Left lobe of liver (tissue), 2 donors: ENCODE measurements at places on chromosomes 7 and 10. TPM values are rescaled to one million over a fixed set of nuclear protein-coding genes. Genes with fewer than 3 reads are reported as not detected.

The TMEM196 gene
- total RNA-seq, result not detected

GRCh38 chr7:81846398-81846797 lies 76.6 kb upstream of the HGF start:
- DNase-seq, result no peak

The SPOCK2 gene
- total RNA-seq, result 1.6 TPM

The KDM7A gene
- 4.2 TPM for total RNA-seq

The ADCY1 gene
- total RNA-seq, result 12.8 TPM

The DIP2C gene
- 13.9 TPM for total RNA-seq

The SMKR1 gene
- not detected for total RNA-seq

DNA sequence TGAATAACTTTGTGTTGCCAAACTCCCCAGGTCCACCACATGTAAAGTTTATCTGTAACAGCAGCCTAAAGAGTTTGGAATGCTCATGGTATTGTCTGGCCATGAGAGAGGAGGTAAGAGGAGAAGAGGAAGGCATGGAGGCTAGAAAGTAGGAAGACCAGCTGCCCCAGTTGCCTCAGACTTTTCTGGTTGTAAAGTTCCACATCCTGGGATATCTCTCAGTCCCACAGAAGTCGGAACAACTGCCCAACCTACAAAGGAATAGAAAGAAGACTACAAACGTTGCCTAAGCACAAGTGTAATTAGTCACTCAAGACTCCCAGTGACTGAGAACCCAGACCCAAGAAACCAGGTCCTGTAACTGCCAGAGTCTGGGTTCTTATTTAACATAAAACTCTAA lies 47.3 kb downstream of the CREB3L2 start:
- no peak for DNase-seq

GRCh38 chr10:22231260-22231659 lies 13.4 kb upstream of the EBLN1 start:
- no peak for DNase-seq

DNA sequence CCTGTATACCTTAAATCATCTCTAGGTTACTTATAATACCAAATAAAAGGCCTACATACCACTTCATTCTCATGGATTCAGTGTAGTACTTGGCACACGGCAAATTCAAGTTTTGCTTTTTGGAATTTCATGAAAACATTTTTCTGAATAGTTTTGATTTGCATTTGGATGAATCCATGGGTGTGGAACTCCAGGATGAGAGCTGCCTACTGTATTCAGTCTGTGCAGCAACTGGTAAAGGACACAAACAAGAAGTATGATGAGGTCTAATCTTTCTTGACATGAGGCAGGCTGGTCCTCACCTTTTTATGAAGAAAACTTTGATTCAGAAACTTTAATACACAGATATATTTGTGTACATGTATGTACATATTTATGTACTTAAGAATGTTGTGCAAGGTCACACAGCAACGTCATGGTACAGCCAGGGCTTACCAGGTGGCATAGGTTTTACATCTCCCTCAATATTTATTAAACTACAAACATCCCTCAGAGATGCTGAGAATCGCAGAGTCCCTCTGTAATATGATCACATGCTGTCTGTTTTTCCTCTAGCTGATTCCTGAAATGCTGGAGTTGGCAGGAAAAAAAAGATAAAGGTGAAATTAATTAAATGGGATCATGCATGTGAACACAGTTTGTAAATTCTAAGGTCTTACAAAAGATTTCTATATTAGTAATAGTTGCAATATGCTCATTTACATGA lies 239.6 kb downstream of the PRKG1 start:
- DNase-seq, result no peak

The FAM25A gene
- not detected for total RNA-seq

GRCh38 chr7:7768977-7769709 lies 50.7 kb upstream of the RPA3 start:
- no peak for DNase-seq

The BMPER gene
- total RNA-seq, result 6.9 TPM

DNA sequence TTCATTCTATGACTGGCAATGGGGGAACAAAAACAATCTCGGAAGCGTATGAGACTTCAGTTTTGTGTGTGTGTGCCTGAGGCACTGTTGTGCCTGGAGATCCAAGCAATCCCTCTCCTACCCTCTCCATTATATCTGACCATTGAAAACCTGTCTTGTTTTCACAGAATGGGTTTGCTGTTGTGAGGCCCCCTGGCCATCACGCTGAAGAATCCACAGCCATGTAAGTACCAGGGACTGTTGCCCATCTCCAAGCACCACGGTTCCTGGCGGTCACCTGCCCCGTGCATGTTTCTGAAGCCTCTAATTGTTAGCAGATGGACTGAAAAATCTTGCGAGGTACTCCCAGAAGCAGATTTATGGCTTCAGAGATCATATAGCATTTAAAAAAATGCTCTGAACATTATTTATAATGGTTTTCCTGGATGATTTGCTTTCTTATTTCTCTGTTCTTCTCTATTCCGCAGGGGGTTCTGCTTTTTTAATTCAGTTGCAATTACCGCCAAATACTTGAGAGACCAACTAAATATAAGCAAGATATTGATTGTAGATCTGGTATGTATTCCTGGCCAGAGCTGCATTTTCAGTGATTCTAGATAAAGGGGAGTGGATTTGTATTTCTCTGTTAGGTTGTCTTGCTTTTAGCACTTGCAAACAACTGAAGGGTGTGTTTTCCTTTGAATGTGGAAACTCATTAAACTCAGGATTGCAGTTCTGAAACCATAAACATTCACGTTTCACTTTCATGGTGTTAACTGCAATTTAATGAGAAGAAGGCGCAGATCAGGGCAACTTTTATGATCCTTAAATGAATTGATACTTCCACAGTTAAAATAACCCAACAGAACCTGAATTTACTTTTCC lies 288.2 kb downstream of the TWIST1 start:
- DNase-seq, result no peak

DNA sequence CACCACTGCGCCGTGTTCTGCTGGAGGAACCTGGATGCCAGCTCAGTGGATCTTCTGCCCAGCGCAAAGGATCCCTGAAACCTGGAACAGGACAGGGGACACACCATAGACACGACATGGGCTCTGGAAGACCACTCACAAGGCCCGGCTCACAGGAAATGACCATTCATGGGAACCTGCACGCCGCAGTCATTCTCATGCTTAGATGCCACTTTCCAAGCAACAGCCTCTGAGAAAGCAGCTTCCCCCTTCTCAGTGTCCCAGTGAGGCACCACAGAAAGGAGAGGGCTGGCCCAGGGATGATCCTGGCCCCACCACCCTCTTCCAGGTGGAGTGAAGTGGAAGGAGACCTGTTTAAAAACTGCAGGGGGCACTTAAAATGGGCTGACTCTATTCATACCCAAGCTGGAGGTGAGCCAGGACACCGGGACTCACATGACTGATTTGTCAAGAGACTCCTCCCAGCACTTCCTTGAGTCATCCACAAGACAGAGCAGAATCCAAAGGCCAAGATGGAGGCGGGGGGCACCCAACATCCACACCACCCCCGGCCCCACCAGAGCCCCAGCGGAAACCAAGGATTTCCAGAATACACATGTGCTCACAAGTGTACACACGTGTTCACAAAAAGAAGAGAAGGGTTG lies 11.2 kb downstream of the CTBP2 start:
- no peak for DNase-seq

DNA sequence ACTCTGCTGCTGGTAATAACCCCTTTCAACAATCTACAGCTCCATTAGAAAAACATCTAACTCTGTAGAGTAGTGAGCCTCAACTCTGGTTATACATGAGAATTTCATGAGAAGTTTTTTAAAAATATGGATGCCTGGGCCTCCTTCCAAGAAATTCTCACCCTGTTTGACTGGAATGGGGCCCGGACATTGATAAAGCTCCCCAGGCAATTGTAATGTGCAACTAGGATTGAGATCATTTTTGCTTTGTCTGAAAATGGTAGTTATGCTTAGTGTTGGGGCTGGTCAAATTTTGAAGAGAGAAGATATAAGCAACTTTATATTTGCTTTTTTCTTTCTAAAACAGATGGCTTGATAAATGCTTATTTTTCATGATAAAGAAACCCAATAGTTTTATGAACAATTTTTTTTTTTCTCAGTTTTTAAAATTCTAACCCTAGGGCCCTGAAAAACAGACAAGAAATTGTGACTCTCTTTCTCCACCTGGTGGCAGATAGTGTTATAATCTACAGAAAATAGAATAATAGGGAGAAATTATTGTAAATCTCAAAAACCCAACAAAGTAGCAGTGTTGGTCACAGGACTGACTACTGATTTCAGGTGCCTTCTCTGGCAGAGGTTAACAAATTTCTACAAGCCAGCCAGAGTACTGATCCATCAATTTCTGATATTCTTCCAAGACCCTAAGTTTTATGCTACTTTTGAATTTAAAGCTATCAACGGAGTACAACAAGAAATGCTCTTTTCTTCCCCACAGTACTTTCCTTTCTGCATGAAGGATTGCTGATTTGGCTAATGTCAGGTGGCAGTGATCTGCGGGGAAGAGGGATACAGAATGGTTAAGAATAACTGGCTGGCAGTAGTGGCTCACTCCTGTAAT lies 174.8 kb downstream of the DKK1 start:
- no peak for DNase-seq

The OR2A5 gene
- not detected for total RNA-seq

DNA sequence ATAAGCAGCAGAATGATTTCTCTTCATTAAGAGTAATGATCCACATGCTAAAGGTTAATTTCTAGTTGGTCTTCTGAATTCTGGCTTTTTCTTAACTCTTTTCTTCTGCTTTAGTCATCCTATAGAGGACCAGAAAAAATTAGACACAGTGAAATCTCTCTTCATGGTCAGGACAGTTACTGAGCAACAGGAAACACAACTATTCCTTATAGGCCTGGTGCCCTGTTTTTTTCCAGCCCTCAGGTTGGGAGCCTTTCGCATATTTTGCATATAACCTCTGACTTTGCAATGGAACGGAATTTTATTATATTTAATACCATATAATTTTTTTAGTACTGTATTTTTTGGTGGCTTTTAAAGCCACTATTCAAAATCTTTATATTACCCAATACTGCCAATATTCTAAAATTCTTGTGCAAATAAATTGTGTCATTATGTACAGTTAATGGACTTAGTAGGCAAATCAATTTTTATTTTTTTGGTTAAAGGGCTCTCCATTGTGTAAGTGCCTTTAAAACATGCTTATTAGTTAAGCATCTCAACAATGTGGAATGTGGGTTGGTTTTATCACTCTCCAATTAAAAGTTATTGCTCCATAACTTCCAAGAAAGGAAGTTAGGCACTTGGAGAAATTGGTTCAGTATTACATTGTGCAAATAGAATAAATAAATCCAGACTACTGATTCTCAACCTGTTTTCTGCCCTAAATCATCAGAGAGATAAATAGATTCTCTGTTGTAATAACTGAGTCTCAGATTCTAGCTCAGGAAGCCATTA lies 22.5 kb downstream of the ARL4A start:
- no peak for DNase-seq

GRCh38 chr10:24277771-24278170 lies 68.8 kb downstream of the KIAA1217 start:
- no peak for DNase-seq

The MBL2 gene
- 108 TPM for total RNA-seq

DNA sequence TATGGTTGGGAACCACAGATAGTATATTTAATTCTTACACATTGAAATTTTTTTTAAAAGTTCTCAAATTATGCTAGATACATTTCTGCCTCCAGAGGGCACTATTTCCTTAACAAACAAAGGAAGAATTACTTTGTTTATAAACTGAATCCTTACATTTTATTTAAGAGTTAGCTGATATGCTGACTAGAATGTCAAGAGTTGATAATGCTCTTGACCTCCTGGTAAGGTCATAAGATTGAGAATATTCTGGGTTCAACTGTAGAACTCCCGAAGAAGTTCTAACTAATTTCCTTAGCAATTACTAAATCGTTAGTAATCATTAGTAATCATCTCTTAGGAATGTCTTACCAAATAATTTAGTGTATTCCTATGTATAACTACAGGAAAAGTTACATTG lies 95.3 kb upstream of the CYP26C1 start:
- no peak for DNase-seq

The SYCE1 gene
- 2.4 TPM for total RNA-seq

GRCh38 chr10:4867520-4868356 lies 41.7 kb downstream of the AKR1E2 start:
- no peak for DNase-seq

DNA sequence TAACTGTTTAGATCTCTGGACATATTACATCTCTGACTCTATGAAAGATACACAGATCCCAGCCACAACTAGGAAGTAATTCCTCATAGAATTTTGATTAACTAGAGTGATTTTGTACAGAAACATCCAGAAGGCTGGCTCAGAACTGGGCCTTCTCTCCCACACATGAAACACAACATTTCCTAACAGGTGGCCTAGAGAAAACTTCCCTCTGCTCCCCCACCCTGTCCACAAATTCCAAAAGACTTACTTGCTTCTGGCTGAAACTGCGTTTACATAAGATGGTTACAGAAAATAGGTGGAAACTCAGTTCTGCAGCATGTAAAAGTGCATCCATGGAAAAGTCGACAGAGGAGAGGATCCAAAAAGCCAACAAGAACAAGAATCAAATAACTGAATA lies 132.9 kb downstream of the FZD1 start:
- DNase-seq, result no peak

DNA sequence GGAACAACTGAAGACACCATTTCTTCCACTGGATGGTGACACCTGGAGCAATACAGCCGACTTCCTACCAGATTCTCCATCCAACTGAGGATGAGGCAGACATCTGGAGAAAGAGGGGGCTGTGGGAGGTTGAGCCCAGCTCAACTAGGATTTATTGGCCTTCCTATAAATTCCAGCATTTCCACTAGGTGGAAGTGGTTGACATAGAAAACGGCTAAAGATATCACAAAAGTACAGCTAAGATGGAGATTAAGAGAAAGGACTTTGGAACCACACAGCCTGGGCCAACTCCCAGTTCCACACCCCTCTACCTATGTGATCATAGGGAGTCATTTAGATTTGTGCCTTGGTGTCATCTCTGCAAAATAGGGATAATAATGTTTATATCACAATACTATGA lies 61.3 kb upstream of the CAV2 start:
- DNase-seq, result no peak

The GBX1 gene
- not detected for total RNA-seq

The CCDC172 gene
- not detected for total RNA-seq

GRCh38 chr10:58262766-58263165 lies 4.9 kb downstream of the IPMK start:
- DNase-seq, result no peak

- no peak for DNase-seq
These were observed 13.4 kb downstream of the JCAD start for GRCh38 chr10:30045961-30046360.
